IPS DF 6.9 (cell line): ENCODE measurements at places on chromosomes 2 and 18.
A peak's percentile ranks its signal among the peaks of the same experiment; 100 is the strongest.

- DNase-seq = no peak
Observed at GRCh38 chr2:187051350-187051749, 202.4 kb upstream of the ZSWIM2 start.

- DNase-seq = peak; percentile 37
Observed at GRCh38 chr18:59871711-59872362, 28.0 kb upstream of the PMAIP1 start.

- no peak for DNase-seq
Observed at GRCh38 chr2:49108851-49109250, 45.5 kb downstream of the FSHR start.

GRCh38 chr2:30356071-30356470 is 91.0 kb upstream of the LCLAT1 start:
- DNase-seq = no peak

GRCh38 chr18:26868968-26869586 is 3.6 kb upstream of the AQP4 start:
- no peak for DNase-seq

DNA sequence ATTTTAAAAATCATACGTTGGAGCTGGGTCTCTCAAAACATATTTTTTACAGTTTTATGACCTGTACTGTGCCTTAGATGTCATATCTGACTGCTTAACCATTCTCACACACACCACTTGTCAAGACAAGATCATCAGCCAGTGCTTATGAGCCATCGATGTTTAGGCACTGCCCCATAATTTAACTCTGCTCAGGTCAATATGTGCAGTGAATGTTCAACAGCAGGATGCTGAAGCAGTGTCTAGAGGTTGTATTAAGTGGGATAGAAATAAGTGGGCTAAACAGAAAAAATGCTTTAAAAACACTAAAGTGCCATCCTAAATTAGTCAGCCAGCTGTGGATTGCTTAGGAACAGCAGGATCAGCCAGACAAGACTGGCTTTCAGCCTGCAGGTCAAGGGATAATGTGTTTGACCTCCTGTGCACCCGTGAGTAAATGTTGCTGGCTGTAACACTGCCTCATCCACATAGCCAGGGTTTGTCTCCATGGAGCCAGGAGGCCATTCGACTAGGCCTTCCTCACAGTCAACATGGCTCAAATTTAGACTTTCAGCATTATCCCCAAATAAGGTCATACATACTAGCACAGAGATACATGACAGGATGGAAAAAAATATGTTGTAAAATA is 139.0 kb upstream of the NXPH2 start:
- DNase-seq = no peak

GRCh38 chr2:228731517-228731916 is 539.6 kb downstream of the PID1 start:
- DNase-seq = no peak

GRCh38 chr2:191078165-191078867 is 64.3 kb upstream of the STAT1 start:
- DNase-seq = no peak

GRCh38 chr2:150271952-150272802 is 215.3 kb downstream of the RND3 start:
- DNase-seq = no peak

GRCh38 chr18:3180325-3180724 is 39.4 kb downstream of the MYOM1 start:
- DNase-seq = no peak

- no peak for DNase-seq
Observed at GRCh38 chr2:119481501-119482455, 42.5 kb downstream of the SCTR start.

DNA sequence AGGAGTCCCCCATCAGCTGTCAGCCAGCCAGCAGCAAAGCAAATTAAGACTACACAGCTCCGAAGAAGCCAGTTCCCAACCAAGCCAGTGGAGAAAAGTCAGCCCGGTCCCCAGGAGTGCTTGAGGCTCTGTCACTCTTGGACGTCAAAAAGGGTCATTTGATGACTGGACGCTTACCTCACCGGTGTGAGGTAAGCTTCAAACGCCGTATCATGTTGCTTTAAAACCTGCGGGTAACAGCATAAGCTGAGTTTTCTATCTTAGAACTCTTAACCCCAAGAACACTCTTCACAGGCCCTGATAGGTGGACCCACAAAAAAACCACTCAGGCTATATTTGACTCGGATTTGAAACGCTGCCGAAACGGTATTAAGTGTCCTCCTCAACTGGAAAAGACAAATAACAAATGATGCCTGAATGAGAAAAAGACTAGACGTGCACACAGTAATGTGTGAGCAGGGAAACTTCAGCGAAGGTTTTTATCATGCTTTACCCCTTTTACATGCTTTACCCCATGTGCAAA is 682 bp upstream of the LNPK start:
- DNase-seq = no peak

- DNase-seq = no peak
Observed at GRCh38 chr2:48306409-48307284, 223.3 kb upstream of the STON1 start.

DNA sequence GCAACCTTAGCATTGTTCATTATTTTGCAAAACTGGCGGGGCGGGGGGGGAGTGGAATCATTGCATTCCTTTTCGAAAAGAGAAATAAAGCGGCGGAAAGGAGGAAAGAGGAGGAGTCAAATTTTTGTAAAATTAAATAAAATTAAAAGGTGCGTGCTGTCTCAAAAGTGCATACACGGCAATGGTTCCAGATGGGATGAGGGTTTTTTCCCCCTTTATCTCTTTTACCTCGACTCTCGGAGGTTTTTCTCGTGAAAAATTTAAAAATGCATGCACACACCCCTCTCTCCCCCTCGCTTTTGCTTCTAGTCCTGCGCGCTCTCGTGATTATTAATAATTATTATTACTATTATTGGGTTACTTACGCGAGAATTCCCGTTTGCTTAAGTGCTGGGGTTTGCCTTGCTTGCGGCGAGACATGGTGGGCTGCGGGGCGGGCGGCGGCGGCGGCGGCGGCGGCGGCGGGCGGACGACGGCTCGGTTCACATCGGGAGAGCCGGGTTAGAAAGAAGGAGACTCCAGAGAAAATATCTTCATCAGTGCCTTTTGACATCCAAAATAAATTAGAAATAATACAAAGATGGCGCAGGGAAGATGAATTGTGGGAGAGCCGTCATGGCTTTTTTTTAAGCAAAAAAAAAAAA is 481 bp downstream of the BCL11A start:
- DNase-seq = no peak

- DNase-seq = no peak
Observed at GRCh38 chr2:211396815-211397214, 840.4 kb downstream of the CPS1 start.

DNA sequence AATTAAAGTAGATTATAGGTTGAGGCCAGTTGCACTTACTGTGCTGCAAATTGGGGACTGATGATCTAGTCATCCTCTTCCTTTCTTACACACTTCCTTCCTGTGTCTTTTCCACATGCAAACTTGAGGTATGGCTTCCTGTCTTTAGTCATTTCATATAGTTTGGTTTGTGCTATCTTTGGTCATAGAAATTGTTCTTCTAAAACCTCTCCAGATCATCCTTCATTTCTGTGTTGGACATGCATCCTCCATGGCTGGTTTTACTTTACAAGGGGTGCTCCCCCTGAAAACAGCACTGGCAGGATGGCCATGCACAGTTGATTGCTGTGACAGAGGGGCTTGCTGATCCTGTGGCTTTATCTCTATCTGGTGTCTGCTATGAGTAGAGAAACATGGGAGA is 36.5 kb downstream of the MGAT5 start:
- DNase-seq = no peak
